CD4-positive, CD25-positive, alpha-beta regulatory T cell (primary cell): ENCODE measurements at places on chromosomes 1 and 21. TPM values are rescaled to one million over a fixed set of nuclear protein-coding genes. Genes with fewer than 3 reads are reported as not detected.

DNA sequence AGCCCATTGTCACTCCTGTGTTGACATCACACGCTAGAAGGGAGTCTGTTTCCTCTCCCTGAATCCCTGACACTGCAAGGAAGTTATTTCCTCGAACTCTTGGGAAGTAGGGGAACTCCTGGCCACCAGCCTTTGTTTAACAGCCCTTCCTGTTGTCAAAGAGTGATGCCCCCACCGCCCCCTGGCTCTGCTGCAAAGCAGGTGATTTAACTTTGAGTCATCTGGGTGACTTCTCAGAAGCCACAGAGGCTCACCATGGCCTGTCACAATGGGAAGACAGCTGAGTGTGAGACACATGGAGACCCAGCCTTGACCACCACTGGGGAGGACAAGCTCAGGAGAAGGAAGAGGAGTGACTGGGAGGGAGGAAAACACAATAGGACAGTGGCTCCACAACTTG lies 182.8 kb downstream of the PSMG1 start:
- DNase-seq: no peak

DNA sequence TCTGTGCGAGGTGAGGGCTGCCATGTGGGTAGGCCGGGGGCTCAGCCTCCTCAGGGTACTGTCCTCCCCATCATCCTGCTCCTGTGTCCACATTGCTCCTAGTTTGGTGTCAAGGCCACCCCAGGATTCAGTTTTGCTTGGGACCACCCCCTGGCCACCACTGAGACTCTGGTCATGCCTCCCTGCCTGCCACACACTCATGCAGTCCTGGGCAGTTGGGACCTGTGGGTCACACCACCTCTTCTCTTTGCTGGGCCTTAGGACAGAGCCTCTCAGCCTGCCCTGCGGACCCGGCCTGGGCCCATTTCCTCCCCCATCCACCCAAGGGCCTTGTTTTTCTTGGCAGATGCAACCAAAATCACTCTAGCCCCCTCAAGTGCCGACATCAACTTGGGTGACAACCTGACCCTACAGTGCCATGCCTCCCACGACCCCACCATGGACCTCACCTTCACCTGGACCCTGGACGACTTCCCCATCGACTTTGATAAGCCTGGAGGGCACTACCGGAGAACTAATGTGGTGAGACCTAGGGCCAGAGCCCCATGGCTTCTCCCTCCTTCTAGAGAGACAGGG lies 19.4 kb downstream of the TMEM81 start:
- DNase-seq: no peak

GRCh38 chr1:215007880-215008279 lies 74.7 kb upstream of the KCNK2 start:
- DNase-seq: no peak

Gene PRELP
- total RNA-seq: not detected

DNA sequence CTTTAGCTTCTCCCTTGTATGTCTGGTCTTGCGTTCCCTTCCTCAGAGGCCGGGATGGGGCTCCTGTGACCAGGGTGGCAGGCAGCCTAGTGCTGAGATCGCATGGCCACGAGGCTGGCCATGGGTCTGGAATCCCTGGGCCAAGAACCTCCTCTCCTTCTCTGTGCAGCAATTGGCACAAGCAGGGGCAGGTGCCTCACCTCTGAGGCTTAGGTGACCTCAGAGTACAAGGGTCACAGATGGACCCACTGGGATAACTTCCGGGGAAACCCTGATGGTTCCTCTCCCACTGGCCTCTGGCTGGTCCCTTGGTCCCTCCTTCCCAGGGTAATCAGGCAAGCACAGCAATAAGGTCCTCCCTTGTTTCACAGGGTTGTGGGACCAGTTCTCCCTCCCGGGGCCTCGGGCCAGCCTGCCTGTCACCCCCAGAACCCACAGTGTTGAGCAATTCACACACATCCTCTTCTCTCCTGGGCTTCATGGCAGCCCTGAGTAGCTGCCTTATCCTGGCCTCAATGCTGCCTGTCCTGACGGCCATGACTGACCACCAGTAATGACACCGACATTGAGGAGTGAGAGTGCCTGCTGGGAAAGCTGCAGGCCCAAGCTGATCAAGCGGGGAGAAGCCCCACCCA lies 38.6 kb downstream of the BMP8A start:
- no peak for DNase-seq

Gene SPRR2B
- not detected for total RNA-seq

Gene C1orf87
- not detected for total RNA-seq

GRCh38 chr21:17428484-17428869 lies 84.4 kb upstream of the CXADR start:
- no peak for DNase-seq

Gene TMEM269
- 1.1 TPM for total RNA-seq

- peak; percentile 32 for DNase-seq
These were observed 178.0 kb downstream of the CAMTA1 start for GRCh38 chr1:6962996-6963911.
